ENCODE measurements at places on chromosomes 2 and 18.

DNA sequence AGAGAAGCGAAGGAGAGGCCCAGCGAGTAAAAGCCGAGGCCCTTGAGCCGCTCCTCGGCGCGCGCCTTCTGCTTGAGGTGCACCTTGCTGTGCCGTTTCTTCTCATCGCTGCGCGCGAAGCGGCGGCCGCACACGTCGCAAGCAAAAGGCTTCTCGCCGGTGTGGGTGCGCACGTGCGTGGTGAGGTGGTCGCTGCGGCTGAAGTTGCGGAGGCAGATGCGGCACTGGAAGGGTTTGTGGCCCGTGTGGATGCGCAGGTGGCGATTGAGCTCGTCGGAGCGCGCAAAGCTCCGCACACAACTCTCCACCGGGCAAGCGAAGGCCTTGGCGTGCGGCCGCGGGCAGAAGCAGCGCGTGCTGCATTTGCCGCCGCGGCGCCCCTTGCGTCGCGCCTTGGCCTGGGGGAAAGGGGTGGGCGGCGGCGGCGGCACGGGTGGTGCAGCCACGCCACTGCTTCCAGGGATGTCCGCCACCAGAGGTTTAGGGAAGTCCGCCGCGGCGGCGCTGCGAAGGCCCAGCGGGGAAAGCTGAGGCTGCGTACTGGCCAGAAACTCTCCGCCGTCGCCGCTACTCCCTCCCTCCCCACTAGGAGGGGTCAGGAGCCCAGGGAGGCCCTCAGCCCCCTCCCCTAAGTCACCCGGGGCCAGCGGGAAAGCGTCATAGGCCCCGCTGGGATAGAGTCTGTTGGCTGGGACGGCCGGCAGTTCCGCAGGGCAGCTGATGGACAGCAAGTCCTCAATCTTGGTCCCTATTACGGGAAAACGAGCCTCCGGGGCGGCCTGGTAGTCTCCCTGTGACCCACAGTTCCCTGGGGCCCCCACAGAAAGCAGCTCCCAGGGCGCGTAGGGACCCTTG, 1.7 kb downstream of the EGR4 start:
- DNase-seq, result no peak

GRCh38 chr2:69177063-69177771, 164.2 kb downstream of the ANTXR1 start:
- no peak for DNase-seq

- no peak for DNase-seq
Observed at GRCh38 chr2:241763551-241764274, 12.9 kb upstream of the GAL3ST2 start.

DNA sequence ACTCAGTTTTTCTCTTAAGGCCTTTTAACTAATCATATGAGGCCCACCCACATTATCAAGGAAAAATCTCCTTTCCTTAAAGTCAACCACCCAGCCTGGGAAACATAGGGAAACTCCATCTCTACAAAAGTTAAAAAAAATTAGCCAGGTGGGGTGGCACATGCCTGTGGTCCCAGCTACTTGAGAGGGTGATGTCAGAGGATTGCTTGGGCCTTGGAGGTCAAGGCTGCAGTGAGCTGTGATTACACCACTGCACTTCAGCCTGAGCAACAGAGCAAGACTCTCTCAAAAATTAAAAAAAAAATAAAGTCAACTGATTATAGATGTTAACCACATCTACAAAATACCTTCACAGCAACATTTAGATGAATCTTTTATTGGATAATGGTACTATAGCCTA, 5.8 kb downstream of the DPYSL5 start:
- no peak for DNase-seq

DNA sequence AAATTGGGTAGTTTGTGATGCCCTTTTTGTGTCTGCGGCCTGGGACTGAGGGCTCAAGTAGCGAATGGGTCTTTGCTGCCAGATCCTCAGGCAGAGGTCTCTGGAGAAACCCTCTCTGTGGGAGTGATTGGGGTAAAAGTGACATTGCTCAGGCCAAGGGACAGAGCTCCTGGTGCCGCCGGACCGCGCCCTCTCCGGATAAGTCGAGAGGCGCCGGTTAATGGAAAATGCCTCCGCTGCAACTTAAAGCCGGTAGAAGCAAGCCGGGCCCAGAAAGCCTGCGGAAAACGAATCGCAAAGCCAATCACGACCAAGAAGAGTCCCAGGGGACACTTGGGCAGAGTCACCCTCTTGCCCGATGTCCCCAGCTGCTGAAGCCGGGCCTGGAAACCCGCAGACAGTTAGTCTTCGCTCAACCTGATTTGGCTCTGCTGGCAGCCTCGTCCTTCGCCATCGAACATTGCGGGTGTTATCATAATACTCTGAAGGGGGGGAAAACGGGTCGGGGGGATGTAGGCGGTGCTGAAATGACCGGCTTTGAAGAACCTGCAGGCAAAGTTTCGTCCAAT, 352 bp upstream of the HOXD12 start:
- no peak for DNase-seq

DNA sequence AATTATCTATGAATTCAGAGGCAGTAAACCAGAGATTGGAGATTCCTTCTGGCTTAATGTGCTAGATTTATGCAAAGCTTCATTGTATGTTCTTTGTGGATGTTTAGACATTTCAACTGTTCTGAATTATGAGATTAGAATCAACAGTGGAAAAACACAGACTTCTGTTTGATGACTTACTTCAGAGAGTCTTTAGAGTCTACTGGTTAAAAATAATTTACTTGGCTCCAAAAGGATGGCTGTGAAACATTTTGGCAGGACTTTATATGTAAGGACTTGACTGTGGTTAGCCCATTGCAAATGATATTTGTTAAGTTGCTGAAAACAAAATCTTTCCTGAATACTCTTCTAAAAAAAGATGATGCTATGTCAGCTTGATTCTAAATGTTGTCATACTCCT, 25.5 kb upstream of the LRRC30 start:
- DNase-seq, result no peak

DNA sequence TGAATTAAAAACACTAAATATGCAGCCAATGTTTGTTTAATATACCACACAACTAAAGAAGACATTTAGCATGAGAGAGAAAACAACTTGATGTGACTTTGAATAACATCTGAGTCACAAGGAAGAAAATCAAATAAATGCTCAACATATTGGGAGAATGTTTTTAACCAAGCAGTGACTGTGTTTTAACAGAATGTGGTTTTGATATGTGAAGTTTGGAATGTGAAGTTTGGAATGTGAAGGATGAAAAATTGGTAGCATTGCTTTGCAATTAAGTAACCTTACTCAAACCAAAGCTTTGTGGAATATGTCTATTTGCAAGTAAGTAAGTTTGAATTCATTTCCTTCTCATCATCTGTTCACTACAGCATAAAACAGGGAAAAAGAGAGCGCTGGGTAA, 128.2 kb upstream of the DNAJC10 start:
- no peak for DNase-seq

DNA sequence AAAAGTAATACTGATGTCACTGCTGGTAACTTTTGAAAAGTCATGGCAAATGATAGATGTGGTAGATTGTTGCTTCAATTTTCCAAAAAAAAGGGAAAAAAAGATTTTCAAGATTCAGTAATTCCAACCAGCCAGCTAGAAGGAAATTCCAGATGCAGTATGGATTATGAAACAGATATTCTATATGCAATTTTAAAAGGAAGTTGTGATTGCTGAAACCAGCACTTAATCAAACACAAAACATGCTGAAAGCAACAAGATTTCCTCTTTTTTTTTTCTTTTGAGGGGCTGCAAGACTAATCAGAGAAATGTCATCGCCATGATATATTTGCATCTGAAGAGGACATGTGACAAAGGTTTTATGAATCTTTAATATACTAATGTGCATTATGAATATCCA, 5.1 kb upstream of the HNMT start:
- DNase-seq, result no peak

DNA sequence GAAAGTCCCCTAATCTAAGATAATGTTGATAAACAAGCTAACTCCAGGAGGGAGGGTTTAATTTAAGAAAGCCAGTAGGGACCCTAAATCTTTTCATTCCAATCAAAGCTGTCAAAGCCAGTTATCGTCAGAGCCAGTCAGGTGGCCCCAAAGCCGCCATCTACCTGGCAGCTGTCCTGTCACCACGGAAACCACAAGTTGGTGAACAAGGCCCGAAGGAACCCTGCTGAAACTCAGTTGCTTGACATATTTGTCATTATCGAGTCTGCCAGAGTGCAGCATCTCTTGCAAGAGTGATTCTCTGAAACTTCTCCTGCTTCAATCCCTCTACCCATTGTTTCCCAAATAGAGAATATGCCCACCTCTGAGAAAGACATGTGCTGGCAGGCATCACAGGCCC, 30.8 kb upstream of the POLE4 start:
- DNase-seq, result no peak

GRCh38 chr18:35971661-35972196, 750 bp upstream of the RMP24 start:
- no peak for DNase-seq
